Suprapubic skin (tissue), 4 donors: ENCODE measurements at places on chromosomes 16 and 17. TPM values are rescaled to one million over a fixed set of nuclear protein-coding genes. Genes with fewer than 3 reads are reported as not detected.

The ITGB4 gene
- 543 TPM for total RNA-seq

The KRT9 gene
- 0.68 TPM for total RNA-seq

The SOX15 gene
- total RNA-seq, result 140 TPM

DNA sequence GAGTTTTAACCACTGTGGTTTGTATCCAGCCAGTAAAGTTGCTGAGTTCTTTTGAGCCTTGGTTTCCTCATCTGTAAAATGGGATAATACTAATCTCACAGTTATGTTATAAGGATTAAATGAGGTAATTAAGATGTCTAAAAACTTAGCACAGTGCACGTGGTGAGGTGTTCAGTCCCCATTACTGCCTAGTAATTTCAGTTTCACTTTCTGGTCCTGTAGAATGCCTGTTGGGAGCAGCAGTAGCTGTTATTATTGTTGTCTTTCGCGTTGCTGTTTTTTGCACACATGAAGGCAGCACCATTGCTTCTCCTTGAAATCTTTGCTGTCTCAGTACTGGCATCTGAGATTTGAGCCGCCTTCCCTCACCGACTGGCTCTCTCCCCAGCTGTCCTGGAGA is 182.4 kb downstream of the DNAH9 start:
- no peaks in the 10 kb centered on the region for H3K36me3 ChIP-seq
- peak overlapping the region; percentile 81 for H3K27ac ChIP-seq
- no peak overlapping the region for H3K4me3 ChIP-seq
- H3K4me1 ChIP-seq, result peaks cover 23% of the 10 kb centered on the region

GRCh38 chr16:83744441-83744981 is 63.3 kb upstream of the HSBP1 start:
- H3K4me3 ChIP-seq, result no peak overlapping the region
- H3K27me3 ChIP-seq, result no peaks in the 10 kb centered on the region
- H3K36me3 ChIP-seq, result no peaks in the 10 kb centered on the region
- DNase-seq, result peak; percentile 72

The CCL14 gene
- 16.3 TPM for total RNA-seq

DNA sequence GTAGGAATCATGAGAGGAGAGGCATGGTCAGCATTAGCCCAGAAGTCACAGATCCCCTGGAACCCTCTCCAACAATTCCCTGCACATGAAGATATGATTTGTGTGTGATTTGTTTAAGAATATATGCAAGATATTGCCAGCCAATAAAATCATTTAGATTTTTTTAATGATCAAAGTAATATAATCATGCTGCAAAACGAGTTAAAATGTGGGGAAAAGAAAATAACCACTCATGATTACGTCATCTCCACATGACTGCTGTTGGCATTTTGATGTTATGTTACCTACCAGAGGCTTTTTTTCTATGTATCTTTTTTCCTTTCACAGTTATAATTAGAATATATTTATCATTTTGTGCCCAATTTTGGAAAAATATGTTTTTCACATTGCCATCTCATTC is 22.4 kb downstream of the SLC35G3 start:
- DNase-seq, result no peak
- no peak overlapping the region for H3K27ac ChIP-seq
- peaks cover 5% of the 10 kb centered on the region for H3K4me1 ChIP-seq
- no peaks in the 10 kb centered on the region for H3K27me3 ChIP-seq
- H3K36me3 ChIP-seq, result no peaks in the 10 kb centered on the region
- no peak overlapping the region for H3K4me3 ChIP-seq

GRCh38 chr16:63720848-63721247 is 1401.0 kb downstream of the CDH11 start:
- no peaks in the 10 kb centered on the region for H3K27me3 ChIP-seq
- no peak overlapping the region for H3K4me3 ChIP-seq
- H3K4me1 ChIP-seq, result no peaks in the 10 kb centered on the region
- no peak overlapping the region for H3K27ac ChIP-seq

GRCh38 chr17:59330053-59330942 is 1.2 kb upstream of the YPEL2 start:
- H3K27ac ChIP-seq, result peak overlapping the region; percentile 99
- peak overlapping the region; percentile 100 for H3K4me3 ChIP-seq
- H3K36me3 ChIP-seq, result no peaks in the 10 kb centered on the region
- peak; percentile 81 for DNase-seq
- H3K27me3 ChIP-seq, result no peaks in the 10 kb centered on the region

The KRT25 gene
- total RNA-seq, result 145 TPM

DNA sequence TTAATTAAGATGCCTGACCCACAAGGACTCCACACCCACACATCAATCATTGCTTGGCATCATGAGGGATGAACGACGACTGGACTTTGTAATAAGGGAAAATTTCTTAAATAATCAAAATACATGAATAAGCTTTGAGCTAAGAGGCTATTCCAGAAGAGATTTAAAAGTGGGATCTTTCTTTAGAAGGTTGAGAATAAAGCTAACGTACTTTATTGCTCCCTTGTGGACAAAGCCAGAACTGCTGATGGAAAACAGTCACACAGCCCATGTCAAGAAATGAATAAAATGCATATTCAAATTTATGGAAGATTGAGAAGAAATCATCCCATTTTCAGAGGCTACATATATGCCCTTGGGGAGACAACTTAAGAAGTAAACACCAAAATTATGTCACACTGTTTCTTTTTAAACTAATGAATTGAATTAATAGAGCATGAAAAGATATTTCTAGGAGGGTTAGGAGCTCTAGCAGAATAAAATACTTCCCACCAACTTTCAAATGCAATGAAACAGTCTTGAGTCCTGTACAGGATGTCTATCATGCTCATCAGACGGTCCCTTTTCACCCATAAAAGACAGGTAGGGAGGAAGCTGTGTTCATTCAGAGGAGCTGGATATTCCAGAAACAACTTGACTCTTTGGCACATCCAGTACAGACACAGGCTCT is 60.2 kb upstream of the PHOSPHO1 start:
- no peak overlapping the region for H3K27ac ChIP-seq
- H3K4me3 ChIP-seq, result no peak overlapping the region
- no peak for DNase-seq
- H3K36me3 ChIP-seq, result no peaks in the 10 kb centered on the region
- H3K4me1 ChIP-seq, result no peaks in the 10 kb centered on the region

The MT1E gene
- total RNA-seq, result 559 TPM

DNA sequence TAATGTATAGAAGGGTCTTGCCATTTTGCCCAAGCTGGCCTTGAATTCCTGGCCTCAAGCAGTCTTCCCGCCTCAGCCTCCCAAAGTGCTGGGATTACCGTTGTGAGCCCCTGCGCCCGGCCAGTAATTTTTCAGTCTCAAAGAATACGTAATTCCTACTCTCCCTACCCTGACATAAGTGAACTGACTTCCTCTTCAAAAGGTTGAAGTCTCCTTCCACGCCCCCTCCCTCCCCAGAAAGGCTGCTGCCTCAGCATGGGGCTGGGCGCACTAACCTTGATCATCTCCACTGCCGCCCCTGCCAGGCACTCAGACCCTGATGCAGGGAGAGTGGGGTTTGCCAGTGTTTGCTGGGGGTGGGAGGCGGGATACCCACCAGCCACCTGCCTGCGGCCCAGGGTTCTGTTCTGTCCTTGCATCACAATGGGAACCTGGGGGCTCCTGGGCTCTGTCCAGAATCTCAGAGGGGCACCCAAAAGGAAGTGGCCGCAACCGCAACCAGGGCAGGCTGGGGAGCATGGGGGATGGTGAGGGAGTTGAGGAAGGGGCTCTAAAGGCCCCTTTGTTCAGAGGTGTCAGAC is 27.5 kb downstream of the KIFC3 start:
- H3K27ac ChIP-seq, result no peak overlapping the region
- no peaks in the 10 kb centered on the region for H3K4me1 ChIP-seq
- H3K36me3 ChIP-seq, result peaks cover 49% of the 10 kb centered on the region
- H3K4me3 ChIP-seq, result no peak overlapping the region
- no peak for DNase-seq

DNA sequence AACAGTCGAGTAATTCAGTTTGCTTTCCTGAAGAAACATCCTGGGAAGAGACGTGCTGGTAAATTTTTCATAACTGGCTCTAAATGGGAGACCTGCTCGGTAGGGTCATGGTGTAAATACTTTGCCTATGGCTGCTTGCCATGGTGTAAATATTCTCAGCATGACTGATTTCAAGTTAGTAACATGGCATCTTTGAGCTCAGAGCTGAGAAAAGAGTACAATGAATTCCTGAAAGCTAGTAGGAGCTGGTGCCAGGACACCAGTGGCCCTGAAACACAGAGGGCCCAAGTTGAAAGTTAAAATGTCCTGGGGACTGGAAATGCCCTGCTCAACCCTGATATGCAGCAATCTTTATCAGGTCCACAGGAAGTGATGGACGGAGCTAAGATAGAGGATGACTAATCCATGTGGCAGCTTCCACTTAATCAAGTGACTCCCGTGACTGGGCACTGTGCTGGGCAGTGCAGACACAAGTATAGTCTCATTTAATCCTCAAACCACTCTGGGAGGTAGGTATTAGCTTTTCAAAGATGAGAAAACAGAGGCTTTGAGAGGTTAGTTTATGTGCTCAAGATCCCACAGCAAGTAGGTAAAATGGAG is 130.1 kb upstream of the ADAMTS18 start:
- H3K36me3 ChIP-seq, result no peaks in the 10 kb centered on the region
- no peak overlapping the region for H3K4me3 ChIP-seq
- H3K27me3 ChIP-seq, result no peaks in the 10 kb centered on the region
- H3K27ac ChIP-seq, result no peak overlapping the region

The ESRP2 gene
- 93.3 TPM for total RNA-seq

GRCh38 chr17:17387017-17387497 is 83.9 kb downstream of the NT5M start:
- H3K27me3 ChIP-seq, result no peaks in the 10 kb centered on the region
- H3K4me1 ChIP-seq, result peaks cover 17% of the 10 kb centered on the region
- no peak overlapping the region for H3K27ac ChIP-seq
- H3K4me3 ChIP-seq, result no peak overlapping the region

The EVI2A gene
- total RNA-seq, result 1.2 TPM

DNA sequence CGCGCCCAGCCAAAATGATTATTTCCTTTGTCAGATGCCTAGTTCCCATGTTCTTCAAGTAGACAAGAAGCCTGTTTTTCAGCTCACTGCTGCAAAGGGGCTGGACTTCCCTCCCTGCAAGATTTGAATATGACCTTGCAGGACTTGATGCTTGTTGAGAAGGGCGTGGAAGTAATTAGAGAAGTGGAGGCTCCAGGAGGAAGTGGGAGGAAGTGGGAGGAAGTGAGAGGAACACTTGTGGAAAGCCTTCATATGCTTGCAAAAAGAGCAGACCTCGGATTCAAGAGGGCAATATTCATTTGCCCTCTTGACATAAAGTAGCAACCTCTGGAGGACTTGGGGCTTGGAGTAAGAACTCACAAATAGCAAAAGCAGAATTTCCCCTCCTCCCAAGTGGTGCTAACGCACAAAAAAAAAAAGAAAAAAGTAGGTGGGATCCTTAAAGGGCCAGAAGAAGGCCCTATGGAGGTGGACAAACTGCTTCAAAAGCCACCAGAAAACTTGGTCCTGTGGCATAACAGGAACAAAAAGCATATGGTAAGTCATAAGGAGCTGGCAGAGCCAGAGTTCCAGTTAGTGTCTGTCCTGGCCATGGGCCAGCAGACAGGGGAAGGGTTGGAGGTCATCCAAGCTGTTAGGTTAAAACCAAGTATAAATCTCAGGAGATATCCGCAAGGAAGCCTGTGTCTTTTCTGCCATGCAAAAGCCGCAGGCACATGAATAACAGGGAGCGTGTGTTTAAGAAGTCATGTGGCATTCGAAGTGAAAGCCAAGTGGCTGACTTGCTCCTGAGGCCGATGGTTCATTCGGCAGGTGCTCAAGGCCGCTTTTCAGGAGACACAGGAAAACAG is 20.6 kb upstream of the PRKAR1A start:
- peak overlapping the region; percentile 82 for H3K27ac ChIP-seq
- H3K36me3 ChIP-seq, result no peaks in the 10 kb centered on the region
- H3K4me3 ChIP-seq, result no peak overlapping the region
- H3K27me3 ChIP-seq, result no peaks in the 10 kb centered on the region
- DNase-seq, result no peak
- H3K4me1 ChIP-seq, result peaks cover 32% of the 10 kb centered on the region

The TMEM204 gene
- 26.6 TPM for total RNA-seq

DNA sequence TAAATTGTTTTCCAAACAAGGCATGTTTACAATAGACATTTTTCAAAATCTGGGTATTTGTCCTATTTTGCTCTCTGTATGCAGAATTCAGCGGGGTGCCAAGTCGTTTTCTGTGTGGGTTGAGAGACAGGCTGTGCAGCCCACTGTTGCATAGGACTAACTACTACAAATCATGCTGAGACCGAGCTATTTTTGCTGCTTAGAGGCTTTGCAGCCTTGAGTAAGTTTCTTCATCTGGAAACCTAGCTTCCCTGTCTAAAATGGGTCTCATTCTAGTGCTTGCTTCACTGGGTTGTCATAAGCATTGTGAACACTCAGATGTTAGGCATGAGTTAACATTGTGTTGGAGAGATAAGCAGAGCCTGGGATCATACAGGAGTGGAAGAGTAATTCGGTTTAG is 1.3 kb downstream of the PRPSAP2 start:
- no peak for DNase-seq
- H3K27ac ChIP-seq, result no peak overlapping the region
- no peaks in the 10 kb centered on the region for H3K27me3 ChIP-seq
- peaks cover 38% of the 10 kb centered on the region for H3K4me1 ChIP-seq
- H3K36me3 ChIP-seq, result no peaks in the 10 kb centered on the region

The RPUSD1 gene
- total RNA-seq, result 27.1 TPM

The OR1F1 gene
- total RNA-seq, result not detected

The CCL18 gene
- total RNA-seq, result not detected

DNA sequence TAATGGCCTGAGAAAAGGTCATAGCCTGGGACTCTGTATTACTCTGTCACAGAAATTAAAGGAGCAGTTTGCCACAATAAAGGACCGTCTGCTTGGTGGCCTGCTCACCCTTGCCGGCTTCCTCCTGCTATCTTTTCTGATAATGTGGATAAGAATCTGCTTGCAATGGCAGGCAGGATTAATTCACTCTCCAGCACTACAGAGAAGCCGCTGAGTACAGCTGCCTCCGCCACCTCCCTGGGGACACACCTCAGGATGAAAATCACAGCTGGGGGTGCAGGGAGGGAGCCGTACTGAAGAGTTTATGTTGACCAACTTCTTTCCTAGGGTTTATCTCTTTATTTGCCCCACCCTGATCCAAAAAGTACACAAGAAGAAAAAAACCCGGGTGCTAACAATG is 245.9 kb upstream of the RPL38 start:
- DNase-seq, result peak; percentile 49
- no peaks in the 10 kb centered on the region for H3K36me3 ChIP-seq
- H3K27ac ChIP-seq, result no peak overlapping the region
- peaks cover 16% of the 10 kb centered on the region for H3K4me1 ChIP-seq

DNA sequence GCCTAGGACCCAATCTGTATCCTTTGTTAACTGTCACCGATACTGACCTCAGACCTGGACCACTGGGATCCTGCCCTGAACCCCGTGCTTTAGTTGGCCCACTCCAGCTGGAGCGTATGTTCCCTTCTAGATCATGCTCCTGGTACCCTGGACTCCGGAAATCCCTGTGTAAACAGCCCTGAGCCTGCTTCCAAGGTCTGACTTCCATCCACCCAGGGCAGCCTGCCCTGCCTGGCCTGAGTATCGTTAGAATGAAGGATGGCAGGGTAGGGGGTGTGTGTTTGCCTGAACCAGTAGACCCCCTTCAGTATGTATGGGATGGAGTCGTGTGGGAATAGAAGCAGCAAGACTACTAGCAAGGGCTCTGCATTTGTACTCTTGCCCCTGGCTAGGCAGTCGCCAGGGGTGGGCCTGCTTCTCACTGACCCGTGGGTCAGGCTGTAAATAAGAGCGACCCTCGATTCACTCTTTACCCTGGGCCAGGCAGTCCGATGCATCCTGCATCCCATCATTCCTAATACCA is 691 bp upstream of the TMEM98 start:
- peaks cover 20% of the 10 kb centered on the region for H3K4me1 ChIP-seq
- no peak for DNase-seq
- peak overlapping the region; percentile 64 for H3K4me3 ChIP-seq
- peaks cover 4% of the 10 kb centered on the region for H3K27me3 ChIP-seq
- H3K36me3 ChIP-seq, result no peaks in the 10 kb centered on the region

- DNase-seq, result no peak
- H3K27me3 ChIP-seq, result no peaks in the 10 kb centered on the region
- peaks cover 7% of the 10 kb centered on the region for H3K36me3 ChIP-seq
Measured at GRCh38 chr16:53849585-53849984, 145.6 kb downstream of the FTO start.

The CDH5 gene
- total RNA-seq, result 23.6 TPM

The CTF1 gene
- 0.64 TPM for total RNA-seq
